Brain (organoid and tissue), 16 donors: ENCODE measurements at places on chromosomes 16 and 17.

DNA sequence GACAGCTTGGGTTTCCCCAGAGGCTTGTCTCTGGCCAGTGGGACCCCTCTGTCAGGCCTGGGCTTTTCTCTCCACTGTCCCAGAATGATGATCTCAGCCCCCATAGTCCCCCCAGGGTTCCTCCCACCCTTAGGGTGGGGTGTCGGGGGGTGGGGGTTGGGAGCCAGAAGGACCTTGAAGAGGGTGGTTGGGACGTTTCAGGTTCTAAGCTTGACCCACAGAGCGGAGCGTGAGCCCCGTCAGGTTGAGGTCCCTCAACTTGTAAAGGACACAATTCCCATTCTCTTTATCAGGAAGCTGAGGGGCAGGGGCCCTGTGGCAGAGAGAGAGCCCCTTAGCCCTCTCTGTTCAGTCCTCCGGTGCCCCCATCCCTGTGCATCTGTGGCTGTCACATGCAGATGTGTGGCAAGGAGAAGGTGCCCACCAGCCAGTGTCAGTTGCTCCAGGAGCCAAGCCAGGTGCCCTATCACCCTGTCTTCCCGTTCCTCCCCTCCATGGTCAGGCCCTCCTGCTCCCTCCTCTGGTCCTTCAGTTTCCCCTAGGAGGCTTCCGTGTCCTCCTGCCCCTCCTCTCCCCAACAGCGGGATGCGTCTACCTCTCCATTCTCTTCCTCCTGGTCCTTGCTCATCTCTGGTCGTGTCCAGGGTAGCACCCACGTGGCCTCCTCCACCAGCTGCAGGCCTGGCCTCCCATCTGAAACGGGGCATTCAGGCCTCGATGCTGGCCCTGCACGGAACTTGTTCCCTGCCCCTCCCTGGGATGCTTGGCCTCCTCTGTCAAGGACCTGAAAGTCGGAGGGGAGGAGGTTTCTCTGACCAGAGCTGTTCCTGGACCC is 1.5 kb upstream of the NTN3 start:
- no peak for DNase-seq

DNA sequence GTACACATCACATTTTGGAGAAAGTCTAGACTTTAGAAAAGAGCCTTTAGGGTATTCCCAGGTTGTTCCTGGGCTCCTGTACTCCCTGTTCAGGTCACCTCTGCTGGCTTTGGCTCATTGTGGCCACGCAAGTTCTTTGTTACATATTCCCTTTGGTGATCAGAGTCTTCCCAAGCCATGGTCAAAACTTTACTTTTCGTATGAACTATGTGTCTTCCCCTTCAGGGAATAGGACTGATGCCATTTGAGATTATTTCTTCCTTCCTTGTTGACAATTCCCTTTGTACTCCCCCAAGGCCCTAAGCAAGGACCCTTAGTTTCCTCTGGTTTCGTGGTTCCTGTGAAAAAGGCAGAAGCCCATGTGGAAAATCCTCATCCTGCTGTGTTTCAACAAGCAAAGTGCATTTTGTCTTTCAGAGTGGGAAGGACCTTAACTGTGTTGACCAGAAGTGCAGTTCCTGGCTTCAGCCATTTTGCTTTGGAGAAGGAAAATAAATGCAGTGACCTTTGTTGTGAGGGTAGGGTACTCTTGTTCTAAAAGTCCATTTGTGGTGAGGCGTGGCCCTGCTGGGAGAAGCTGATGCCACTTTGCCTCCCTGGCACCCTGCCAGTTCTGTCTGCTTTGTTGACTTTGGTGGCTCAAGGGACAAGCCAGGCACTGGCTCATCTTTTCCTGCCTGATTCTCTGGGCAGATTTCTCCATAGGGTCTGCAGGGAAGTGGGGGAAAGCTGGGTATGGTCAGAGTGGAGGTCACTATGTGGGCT is 55.1 kb downstream of the ZNRF1 start:
- peak; percentile 64 for DNase-seq

GRCh38 chr17:72136692-72137091 is 15.9 kb downstream of the SOX9 start:
- no peak for DNase-seq

DNA sequence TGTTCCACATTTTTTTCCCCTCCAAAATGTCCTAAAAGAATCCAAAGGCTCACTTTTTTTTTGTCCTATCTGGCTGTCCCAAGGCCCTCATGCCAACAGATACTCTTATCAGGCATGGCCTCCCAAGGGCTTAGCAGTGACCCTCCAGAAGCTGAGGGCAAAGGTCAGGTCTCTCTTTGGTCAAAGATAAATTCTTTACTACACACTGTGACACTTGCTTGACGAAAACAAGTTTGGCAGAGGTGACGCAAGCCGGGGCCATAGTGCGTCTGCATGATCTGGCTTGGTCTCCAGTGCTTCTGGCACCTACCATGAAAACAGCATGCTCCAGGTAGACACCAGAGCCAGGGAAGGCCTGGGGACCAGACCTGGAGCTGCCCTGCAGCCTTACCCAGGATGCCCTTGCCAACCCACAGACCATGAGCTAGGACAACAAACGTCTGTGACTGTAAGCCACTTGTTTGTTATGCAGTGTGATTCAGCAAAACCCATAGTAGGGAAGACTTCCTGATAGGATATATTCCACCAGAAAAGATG is 48.5 kb upstream of the IRF8 start:
- DNase-seq = no peak

GRCh38 chr17:73135766-73136165 is 29.0 kb upstream of the SSTR2 start:
- DNase-seq = no peak

- DNase-seq = no peak
Observed at GRCh38 chr17:49431743-49432142, 17.1 kb upstream of the PHB1 start.

DNA sequence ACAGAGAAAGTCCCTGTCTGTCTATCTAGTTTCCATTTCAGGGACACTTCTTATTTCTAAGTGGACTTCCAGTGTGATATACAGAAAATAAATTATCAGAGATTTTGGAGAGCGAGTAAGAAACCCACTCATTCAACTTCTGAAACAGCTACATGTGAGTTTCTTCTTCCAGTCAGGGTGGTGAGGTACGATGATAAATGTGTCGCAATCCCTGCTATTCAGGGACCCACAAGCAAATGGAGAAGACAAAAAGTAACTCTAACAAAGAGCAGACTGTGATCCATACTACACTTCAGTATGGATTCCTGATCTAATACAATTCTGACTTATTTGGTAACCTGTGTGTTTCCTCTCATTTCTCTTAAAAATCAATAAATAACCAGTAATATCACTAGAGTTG is 16.8 kb downstream of the CNTNAP4 start:
- no peak for DNase-seq

DNA sequence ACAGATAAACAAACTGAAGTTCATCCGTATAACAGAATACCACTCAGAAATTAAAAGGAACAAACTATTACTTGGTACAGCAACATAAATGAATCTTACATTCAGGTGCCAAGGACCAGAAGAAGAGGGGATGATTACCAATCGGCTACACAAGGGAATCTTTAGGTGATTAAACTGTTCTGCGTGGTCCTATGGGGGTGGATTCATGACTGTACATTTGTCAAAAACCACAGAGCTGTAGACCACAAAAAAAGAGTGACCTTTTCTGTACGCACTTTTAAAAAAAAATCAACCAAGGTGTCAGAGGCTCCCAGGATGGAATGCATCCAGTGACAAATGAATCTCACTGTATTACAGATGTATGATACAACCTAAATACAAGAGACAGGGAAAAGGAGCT is 110.8 kb downstream of the CDYL2 start:
- no peak for DNase-seq

DNA sequence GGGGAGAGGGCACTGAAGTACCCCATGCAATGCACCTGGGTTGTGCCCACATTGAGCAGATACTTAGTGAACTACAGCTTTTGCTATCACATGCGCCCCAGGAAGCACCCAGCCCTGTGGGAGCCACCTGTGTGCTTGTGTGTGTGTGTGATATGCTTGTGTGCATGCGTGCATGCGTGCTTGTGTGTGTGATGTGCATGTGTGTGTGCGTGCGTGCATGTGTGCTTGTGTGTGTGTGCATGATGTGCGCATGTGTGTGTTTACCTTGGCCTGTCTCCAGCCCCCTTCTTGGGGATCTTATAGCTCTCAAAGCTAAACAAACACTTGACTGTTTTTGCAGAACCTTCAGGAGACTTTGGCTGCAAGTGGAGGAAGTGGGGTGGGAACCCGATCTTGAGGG is 841 bp downstream of the C16orf89 start:
- DNase-seq = no peak

- DNase-seq = peak; percentile 100
Observed at GRCh38 chr16:30947859-30948666, 805 bp upstream of the ORAI3 start.

- peak; percentile 12 for DNase-seq
Observed at GRCh38 chr16:457732-458400, 32.4 kb downstream of the RAB11FIP3 start.

GRCh38 chr16:22631264-22631663 is 120.6 kb downstream of the NPIPB5 start:
- no peak for DNase-seq

DNA sequence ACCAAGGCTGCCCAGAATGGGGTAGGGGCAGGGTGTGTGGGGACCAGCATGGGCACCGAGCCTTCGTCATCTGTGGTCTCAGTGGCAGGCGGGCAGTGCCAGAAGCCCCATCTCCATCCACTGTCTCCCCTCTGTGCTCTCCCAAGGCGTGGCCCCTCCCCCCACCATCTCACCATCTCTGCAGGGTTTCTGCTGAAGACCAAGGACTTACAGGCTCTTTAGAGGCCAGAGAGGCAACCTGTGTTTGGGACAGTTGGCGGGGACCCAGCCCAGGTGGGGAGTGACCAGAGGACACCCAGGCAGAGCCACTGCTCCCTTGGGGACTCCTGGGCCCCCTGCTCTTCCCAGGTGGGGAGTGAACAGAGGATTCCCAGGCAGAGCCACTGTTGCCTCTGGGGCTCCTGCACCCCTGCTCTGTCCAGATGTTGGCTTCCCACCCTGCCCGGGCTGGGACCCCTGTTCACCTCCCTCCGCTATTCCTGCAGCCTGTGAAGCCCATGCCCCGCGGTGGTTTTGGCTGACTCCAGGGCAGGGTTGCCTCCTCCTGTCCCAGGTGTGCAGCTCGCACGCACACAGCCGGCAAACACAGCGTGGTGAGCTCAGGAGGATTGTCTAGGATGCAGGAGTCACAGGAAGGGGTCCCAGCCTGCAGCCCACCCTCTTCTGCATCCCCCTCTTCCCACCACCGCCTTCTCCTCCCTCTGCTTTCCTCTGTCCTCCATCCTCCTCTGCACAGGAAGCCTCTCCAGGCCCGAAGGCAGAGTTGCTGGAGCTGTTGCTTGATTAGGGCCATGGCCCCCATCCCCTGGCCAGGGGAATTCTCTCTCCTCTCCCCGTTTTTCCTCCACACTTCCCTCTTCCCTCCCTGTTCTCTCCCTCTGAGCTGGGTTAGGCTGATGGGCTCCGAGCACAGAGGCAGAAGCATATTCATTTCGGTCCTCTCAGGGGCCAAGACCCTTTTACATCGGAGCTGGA is 45.0 kb downstream of the SLC7A5 start:
- no peak for DNase-seq

DNA sequence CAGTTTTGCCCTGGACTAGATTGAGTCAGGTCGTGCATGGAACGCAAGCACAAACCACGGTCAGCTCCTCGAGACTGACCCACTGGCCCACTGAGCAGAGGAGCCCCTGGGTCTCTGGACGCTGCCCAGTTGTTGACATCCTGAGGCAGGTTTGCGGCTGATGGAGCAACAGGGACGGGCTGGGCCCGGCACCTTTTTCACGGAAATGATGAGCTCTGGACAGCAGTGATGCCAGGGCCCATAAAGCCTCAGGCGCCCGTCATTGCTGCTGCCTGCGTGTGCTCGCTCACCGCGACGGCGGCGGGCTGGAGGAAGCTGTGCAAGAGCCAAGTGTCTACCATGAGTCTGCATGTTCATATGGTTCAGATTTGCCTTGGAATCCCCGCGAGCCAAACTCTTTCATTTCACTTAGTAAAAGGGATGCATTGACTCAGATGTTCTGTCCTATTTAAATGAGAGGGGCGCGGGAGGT is 30.8 kb upstream of the CRISPLD2 start:
- DNase-seq = peak; percentile 61

DNA sequence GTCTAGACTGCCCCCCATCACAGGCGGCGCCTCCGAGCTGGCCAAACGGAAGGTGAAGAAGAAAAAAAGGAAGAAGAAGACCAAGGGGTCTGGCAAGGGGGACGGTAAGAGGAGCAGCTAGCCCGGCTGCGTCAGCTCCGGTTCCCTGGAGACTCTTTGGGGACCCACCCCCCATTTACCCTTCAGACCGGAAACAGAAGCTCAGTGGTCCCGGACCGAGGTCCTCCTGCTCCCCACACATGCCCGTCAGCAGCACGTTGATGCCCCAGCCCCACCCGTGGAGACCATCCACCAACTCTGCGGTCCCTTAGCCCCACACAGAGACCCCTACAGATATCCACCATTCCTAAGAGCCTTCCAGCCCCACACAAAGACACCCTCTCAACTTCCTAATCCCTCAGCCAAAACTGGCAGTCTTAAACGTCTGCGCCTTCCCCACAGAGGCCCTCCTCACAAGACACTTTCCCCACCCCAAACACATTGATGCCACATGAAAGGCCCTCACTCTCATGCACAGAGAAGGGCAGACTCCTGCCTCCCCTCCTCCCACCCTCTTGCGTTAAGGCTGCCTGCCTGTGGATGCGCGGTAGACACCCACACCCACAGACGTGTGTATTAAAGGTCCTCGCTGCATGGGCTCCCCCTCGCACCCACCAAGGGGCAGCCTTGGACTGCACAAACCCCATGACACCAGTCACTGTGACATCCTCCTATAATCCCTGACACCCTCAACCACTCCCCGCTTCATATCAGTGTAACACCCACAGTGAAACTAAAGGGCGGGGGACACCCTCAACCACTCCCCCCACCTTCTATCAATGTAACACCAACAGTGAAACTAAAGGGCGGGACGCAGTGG is 58.2 kb upstream of the RPH3AL start:
- DNase-seq = peak; percentile 44

DNA sequence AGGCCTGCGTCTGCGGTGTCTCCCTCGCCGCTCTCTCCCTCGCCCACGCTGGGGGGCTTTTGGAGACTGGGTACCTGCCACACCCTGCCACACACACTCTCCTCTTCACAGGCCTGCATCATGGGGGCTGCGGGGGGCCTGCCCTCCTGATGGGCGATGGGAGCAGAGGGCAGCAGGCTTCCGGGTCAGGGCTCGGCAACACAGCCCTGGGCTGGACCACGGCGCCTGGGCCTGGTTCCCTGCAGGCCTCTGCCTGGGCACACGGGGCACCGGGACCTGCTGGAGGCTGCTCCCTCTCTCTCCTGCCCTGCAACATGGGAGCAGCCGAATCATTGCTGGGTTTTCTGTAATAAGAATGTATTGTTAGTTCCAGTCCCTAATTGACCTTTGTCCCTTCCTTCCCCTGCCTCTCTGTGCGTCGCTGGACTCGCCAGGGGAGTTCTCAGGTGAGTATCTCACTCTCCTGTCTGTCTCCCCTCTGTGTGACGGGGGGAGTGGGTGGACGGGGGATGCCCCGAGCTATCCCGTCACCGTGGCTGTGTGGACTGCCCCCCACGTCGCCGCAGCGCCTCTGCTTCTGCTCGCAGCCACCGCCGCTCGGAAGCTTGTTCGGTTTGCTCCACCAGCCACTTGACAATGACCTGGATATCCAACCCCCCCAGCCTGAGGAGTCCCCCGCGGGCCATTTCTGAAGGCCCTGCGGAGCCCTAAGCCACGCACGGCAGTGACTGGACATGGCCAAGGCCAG is 13.5 kb downstream of the NME3 start:
- no peak for DNase-seq
